Activated CD8-positive, alpha-beta T cell treated with anti-CD3 and anti-CD28 coated beads, Interleukin-2, amount 10 ng/mL, durations not matched to agents 7 days and 5 days (primary cell): ENCODE measurements at places on chromosomes 3 and 15. TPM values are rescaled to one million over a fixed set of nuclear protein-coding genes. Genes with fewer than 3 reads are reported as not detected.
A peak's percentile ranks its signal among the peaks of the same experiment; 100 is the strongest.

GRCh38 chr3:131922356-131922755 lies 112.5 kb downstream of the CPNE4 start:
- no peak for DNase-seq

DNA sequence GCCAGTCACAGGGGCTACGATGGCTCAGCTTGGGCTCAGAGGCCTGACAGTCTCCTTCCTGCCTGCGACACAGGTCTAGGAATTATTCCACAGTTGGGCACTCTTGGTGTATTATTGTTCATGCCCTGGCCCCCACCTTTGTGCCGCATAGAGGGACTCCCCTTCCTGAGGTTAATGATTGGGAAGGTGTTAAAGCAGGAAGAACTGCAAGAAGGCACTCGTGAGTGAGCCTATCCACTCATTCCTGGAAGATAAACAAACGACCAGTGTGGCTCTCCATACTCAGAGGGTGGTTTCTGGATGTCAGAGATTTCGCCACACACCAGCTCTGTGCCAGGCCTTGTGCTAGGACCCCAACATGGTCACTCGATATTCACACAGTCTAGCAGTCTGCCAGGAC lies 12.3 kb downstream of the LIPC start:
- no peak for DNase-seq

DNA sequence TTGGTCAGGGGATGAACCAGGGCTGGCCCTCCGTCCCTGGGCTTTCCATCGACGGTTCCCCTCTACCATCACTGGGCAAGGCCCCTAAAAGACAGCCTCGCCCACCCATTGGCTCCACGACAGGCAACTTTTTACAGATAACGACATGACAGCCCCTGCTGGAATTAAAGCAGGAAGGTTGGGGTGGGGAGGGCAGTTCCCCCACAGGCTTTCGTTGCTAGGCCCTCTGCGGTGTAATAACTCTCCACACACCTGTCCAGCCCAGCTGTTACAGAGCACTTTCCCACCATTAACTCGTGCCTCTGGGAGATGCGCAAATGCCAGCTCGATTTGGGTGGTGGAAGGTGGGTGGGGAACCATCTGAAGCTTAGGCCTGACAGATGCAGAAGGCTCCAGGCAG lies 264.2 kb upstream of the TLE3 start:
- DNase-seq: no peak

DNA sequence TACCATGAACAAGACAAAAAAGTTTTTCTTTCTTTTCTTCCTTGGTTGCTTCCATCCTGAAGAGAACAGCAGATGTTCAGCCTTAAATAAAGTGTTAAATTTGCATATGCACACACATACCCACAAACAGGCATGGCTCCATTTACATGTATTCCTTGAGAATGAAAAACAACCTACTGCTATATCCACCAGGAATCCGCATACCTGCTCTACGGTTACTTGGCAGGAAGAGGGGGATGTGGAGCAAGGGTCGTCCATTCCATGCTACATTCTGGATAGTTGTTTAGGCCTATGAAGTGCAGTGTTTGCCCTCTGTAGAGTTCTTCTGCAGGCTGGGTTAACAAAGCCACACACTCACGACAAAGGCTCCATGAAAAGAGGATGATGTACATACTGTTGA lies 322.8 kb downstream of the KCNH8 start:
- DNase-seq: no peak

GRCh38 chr15:67100801-67101581 lies 35.6 kb downstream of the SMAD3 start:
- peak; percentile 58 for DNase-seq

- DNase-seq: no peak
Observed at GRCh38 chr3:105957722-105958121, 88.9 kb upstream of the CBLB start.

GRCh38 chr15:51349156-51349844 lies 7.8 kb downstream of the GLDN start:
- no peak for DNase-seq

- no peak for DNase-seq
Observed at GRCh38 chr3:170644711-170645110, 58.8 kb upstream of the SLC7A14 start.

- DNase-seq: no peak
Observed at GRCh38 chr3:71247221-71247957, 336.1 kb downstream of the FOXP1 start.

- DNase-seq: peak; percentile 35
Observed at GRCh38 chr3:68256635-68257223, 602.3 kb upstream of the SUCLG2 start.

GRCh38 chr3:197394464-197395321 lies 96.3 kb upstream of the DLG1 start:
- peak; percentile 70 for DNase-seq

- peak; percentile 67 for DNase-seq
Observed at GRCh38 chr15:23035964-23036566, 3.3 kb downstream of the TUBGCP5 start.

GRCh38 chr3:134803051-134803505 lies 8.0 kb downstream of the EPHB1 start:
- DNase-seq: peak; percentile 73

DNA sequence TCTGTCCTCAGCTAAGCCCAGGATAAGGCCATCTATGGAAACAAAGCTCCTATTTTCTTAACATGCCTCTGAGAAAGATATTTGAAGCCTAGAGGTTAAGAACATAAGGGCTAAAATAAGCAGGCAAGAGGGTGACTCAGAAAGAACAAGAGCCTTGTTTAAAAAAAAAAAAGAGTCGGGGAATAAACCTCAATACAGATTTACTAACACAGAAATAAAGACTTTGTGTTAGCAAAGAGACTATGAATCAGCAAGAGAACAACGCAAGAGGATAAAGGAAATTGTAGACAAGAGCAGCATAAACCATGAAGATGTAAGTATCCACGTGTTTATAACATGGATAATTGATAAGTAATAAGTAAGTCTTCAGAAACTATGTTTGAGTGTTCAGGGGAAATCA lies 36.0 kb downstream of the RAB27A start:
- no peak for DNase-seq

DNA sequence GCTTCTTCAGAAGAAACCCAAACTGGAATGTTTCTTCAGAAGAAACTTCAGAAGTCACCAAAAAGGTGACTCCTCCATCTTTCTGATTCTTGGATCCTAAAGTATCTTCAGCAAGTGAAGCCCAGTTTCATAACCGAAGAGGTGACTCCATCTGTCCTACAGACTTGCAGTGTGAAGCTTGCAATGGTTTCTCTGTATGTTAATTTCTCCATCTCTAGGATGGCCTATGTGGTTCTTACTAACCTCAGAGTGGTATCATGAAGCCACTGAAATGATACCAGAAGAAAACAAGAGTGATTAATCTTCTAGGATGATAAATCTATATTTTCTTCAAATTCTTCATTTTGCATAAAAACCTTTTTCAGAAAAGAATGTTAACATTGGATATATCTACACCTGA lies 495 bp upstream of the AQP9 start:
- DNase-seq: no peak

- DNase-seq: no peak
Observed at GRCh38 chr3:108605028-108605427, 15.5 kb downstream of the DZIP3 start.

DNA sequence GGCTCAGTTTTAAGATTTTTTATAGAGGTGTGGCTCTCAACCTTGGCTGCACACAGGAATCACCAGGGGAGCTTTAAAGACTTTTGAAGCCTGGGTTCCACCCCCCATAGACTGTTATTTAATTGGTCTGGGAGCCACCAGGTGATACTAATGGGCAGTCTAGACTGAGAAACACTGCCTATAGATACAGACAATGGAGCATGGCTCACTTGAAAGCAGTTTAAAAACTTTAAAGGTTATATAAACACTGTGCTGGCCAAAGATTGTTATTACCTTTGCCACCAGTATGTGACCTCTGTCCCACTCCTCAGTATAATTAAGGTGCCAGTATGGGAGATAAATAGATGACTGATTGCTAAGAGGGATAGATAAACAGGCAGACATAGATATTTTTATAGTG lies 3.8 kb downstream of the GOLIM4 start:
- no peak for DNase-seq

GRCh38 chr15:70170096-70170699 lies 72.5 kb upstream of the TLE3 start:
- no peak for DNase-seq

GRCh38 chr15:76433798-76434400 lies 97.3 kb downstream of the ISL2 start:
- no peak for DNase-seq

GRCh38 chr15:64521201-64521600 lies 60.8 kb downstream of the ZNF609 start:
- no peak for DNase-seq

- DNase-seq: no peak
Observed at GRCh38 chr15:39195961-39196486, 384.9 kb upstream of the THBS1 start.

- peak; percentile 43 for DNase-seq
Observed at GRCh38 chr3:133441867-133442270, 42.0 kb downstream of the BFSP2 start.

- DNase-seq: no peak
Observed at GRCh38 chr3:144843099-144843498, 871.5 kb downstream of the DIPK2A start.

DNA sequence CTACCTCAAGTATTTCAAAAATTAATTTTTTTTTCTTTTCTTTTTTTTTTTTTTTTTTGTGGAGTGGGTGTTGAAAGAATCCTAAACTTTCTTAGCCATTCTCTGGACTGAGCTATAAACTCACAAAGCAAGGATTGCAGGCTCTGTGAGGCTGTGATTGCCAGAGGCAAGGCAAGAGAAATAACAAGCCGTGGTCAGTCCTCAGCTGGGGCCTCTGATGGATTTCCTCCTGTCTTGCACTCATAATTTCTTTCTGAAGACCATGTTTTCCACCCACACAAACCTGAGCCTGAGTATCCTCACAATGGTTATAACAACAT lies 1.3 kb downstream of the CX3CR1 start:
- peak; percentile 10 for DNase-seq

DNA sequence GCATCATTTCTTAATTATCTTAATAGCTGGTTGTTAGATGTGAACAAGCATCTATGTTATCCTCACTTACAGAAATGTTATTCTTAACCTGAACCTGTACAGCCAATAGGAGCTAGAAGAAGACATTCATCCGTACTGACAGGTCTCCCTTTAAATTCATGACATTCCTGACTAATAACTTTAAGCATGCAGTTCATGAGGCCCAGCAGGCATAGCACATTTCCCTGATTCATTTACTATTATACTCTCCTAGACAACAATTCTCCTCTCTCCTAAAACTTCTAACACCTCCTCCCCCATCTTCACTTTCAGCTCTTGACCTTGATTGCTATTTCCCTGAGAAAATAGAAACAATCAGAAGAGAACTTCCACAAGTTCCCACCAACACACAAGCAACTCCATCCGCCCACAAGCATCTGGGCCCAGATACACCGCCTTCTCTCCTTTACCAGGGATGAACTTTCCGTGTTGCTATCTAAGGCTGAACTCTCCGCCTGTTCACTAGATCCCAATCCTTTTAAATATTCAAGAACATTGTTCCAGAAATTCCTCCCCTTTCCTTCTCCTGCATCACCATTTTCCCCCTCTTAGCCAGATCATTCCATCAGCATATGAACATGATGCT lies 62.9 kb upstream of the SPRED1 start:
- no peak for DNase-seq

DNA sequence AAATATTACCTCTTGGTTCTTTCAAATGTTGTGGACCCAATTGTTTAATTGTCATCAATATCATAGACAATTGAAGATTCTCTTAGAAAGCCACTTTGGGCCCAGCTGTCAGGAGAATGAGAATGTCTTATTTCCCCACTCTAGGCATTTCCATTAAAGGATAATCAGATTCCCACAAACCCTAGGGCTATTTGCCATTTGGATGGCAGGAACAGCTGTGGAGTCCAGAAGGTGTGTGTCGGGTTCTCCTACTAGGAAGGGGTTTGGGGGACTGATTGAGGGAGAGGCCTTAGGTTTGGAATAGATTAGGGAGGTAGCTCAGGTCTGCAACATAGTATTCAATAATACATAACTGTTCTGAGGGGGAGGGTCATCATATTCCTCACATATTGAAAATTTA lies 35.2 kb upstream of the PLSCR5 start:
- no peak for DNase-seq

- no peak for DNase-seq
Observed at GRCh38 chr15:67766968-67767367, 58.3 kb upstream of the SKOR1 start.

DNA sequence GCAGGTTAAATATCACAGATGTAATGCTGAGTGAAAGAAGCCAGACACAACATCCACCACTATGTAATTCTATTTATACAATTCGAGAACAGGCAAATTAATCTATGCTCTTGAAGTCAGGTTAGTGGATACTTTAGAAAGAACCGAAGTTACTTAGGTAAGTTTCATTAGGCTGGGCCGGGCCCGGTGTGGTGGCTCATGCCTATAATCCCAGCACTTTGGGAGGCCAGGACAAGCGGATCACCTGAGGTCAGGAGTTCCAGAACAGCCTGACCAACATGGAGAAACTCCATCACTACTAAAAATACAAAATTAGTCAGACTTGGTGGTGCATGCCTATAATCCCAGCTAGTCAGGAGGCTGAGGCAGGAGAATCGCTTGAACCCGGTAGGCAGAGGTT lies 1105.7 kb downstream of the NSUN3 start:
- DNase-seq: no peak

- no peak for DNase-seq
Observed at GRCh38 chr15:60155661-60156060, 151.6 kb downstream of the FOXB1 start.

ACP3 gene
- total RNA-seq: not detected

SLC28A1 gene
- total RNA-seq: not detected

GOLGA8K gene
- not detected for total RNA-seq

SLC22A14 gene
- not detected for total RNA-seq

ATG7 gene
- total RNA-seq: 36.8 TPM

MTMR10 gene
- total RNA-seq: 22.3 TPM

CFAP100 gene
- total RNA-seq: not detected

ADAMTS9 gene
- total RNA-seq: not detected

GPR149 gene
- total RNA-seq: not detected

CPEB1 gene
- total RNA-seq: 0.29 TPM
